Central memory CD4-positive, alpha-beta T cell (primary cell): ENCODE measurements at places on chromosomes 1 and 21.

GRCh38 chr1:160413716-160414115 is 13.4 kb downstream of the VANGL2 start:
- no peak for DNase-seq

GRCh38 chr21:34548781-34549376 is 36.9 kb upstream of the KCNE1 start:
- DNase-seq, result no peak

GRCh38 chr1:116534014-116534739 is 36.6 kb downstream of the CD58 start:
- DNase-seq, result no peak

GRCh38 chr1:24191860-24192259 is 4.8 kb upstream of the IFNLR1 start:
- no peak for DNase-seq

- DNase-seq, result peak; percentile 75
Measured at GRCh38 chr1:1137256-1138045, 21.6 kb upstream of the C1orf159 start.

DNA sequence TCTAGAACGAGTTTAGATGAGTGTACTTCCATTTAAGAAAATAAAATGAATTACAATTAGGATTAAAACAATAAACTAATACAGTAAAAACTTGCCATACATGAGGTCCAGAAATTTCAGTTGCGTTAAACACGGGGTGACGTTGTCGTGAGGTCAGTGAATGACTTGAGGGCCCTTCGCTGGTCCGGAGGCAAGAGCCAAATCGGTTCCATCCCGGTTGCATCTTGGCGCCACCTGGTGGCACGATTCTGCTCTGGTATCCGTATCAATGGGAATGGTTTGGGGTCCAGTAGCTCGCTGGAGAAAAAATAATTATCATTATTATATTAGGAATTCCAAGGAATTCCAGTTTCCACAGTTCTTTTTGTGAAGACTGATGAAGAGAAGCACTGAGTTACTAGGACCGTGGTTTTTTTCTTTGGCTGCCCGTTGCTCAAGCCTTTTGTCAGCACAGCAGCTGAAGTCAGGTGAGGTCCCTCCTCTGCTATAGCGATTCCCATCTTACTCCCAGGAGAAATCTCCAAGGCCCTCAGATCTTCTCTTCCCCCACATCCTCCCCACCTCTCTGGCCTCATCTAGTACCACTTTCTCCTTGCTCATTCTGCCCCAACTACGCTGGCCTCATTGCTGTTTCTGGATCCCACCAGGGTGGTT is 161.4 kb downstream of the SLC35F3 start:
- DNase-seq, result peak; percentile 37

- no peak for DNase-seq
Measured at GRCh38 chr1:7578206-7578605, 192.9 kb upstream of the VAMP3 start.

GRCh38 chr1:223033658-223034057 is 109.4 kb downstream of the TLR5 start:
- no peak for DNase-seq

- no peak for DNase-seq
Measured at GRCh38 chr1:153626904-153627714, at the start of gene S100A13. Gene S100A13 (minus strand): TSS chr1:153627505. CDS start chr1:153626472, 1,033 bp downstream.

DNA sequence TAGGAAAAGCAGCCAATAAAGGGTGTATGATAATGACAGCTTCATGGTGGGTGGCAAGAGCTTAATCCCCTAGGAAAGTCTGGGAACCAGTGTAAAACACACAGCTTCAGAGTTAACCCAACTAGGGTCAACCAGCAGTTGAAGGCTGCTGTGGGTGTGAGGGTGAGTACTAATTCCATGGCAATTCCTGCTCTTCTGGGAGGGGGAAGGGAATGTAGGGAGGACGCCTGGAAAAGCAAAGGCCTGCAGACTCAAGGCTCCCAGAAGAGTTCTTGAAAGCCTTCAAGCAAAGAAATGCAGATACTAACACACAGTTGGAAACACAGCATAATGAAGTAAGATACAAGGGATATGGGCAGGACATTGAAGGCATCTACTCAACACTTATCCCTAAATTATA is 28.1 kb downstream of the TTLL7 start:
- no peak for DNase-seq

GRCh38 chr1:201088395-201088794 is 23.8 kb downstream of the CACNA1S start:
- DNase-seq, result no peak

GRCh38 chr1:64266991-64267390 is 63.6 kb downstream of the UBE2U start:
- DNase-seq, result no peak

DNA sequence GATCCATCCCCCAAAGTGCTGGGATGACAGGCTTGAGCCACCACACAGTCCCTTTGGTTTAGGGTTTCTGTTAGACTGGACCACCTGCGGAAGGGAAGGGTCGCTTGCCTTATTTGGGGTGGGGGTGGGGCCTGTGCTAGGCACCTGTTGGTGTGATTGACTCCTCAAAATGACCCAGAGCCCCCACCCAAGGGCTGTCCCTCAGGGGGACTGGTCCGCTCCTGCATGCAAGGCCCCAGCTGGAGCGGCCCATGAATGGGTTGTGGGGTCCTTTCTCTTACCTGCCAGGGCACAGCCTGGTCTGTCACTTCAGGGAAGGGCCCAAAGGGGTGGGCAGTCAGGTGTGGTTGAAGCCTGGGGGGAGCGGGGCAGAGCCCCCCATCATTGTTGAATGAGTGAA is 1.8 kb upstream of the CSTB start:
- no peak for DNase-seq

- no peak for DNase-seq
Measured at GRCh38 chr1:30698401-30698981, 24.9 kb downstream of the MATN1 start.

DNA sequence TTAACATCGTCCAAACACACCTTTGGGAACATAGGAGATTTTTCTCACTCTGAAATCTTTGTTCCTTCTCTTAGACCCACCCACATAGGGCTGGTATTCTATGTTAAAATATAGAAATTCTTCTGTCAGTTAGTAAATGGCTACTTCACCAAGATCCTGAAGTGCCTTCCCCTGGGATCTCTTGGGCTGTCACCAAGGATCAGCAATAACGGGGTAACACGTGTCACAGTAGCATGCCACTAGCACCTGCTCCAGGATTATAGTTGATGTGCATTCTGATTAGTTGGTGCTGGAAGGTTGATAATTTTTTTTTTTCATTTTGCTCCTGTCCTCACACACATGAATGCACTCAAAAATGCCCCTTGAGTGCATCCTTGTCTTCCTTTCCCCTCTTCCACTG is 298.7 kb downstream of the NTNG1 start:
- no peak for DNase-seq

DNA sequence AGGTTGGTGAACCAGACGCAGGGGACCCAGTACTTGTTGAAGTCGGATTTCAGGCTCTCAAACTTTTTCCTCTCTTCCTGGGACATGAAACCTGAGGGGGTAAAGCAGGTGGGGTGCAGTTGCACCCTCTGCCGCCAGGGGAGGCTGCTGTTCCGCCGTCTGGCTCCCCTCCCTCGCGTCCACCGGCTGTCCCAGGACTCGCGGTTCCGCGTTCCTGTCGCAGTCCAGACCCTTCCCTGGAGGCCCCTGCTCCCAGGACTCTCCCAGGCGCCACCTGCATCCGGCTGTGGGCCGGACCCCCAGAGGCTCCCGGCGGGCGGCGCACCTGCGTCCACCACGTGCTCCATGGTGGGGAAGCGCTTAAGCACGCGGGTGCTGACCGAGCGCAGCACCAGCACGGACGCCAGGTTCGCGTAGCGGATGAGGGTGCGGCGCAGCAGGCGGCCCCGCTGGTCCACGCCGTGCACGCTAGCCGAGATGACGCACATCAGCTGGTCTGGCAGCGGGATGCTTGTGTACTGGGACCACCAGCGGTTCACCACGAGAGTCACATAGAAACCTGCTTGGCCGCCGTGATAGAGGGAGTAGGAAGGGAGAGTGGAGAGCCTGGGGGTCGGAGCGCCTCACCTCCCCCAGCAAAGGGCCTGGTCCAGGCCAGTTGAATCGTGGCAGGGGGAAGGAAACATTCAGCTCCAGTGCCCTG is 1.7 kb downstream of the BEST4 start:
- peak; percentile 76 for DNase-seq

- no peak for DNase-seq
Measured at GRCh38 chr1:34787461-34788420, 5.1 kb upstream of the GJA4 start.

GRCh38 chr21:16792101-16792500 is 720.7 kb upstream of the CXADR start:
- no peak for DNase-seq

DNA sequence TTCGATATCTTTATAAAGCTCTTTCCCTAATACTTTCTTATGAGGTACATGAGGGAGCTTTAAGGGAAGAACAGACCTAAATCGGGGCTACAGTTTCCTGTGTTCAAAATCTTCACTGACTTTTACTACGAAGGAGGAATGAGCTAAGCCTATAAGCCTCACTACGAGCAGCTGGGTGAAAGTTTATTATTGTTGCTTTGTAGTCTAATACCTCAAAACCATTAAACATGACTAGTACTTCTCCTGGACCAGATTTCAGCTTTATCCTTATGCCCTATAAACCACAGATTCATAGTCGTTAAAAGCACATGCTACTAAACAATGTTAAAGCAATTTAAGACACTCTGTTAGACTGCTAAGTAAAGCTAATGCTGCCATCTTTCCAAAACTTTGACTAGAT is 30.2 kb downstream of the NDC1 start:
- no peak for DNase-seq

DNA sequence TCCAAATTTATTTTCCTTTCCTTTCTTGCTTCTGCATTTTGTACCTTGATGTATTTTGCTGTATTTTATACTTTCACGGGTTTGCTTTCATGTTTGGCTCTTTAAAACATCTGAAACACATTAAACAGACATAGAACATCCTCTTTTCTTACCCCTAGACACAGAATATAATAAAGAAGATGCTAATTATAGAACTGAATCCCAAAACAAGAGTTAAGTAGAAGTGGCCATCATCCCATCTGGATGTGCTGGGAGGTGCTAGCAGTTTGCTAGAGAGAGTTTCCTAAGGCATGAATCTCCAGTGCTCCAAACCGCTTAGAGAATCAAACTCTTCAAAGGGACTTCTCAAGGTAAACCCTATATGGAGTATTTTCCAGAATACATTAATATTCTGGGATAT is 53.9 kb upstream of the GNG12 start:
- DNase-seq, result no peak

- no peak for DNase-seq
Measured at GRCh38 chr21:23217597-23217996, 2219.4 kb downstream of the NCAM2 start.

DNA sequence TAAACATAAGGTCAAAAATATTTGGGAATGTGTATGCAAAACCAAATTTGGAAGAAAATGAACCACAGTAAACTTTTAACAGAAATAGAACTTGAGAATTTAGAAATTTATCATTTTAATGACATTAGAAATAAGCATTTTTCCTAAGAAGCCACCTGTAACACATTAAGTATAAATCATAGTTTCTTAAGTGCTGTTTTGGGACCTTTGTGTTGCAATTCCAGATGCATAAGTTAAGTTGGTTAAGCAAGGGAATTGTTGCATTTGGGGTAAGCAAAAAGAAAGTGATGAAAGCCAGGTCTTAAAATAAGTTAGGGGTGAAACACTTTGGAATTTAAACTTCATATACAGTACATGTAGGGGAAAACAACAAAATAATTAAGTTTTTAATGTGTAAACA is 49.8 kb downstream of the CDKN2C start:
- no peak for DNase-seq

GRCh38 chr1:151312826-151313225 is 14.4 kb downstream of the PI4KB start:
- DNase-seq, result no peak

GRCh38 chr1:152515434-152515783 is 1.1 kb downstream of the CRCT1 start:
- no peak for DNase-seq

DNA sequence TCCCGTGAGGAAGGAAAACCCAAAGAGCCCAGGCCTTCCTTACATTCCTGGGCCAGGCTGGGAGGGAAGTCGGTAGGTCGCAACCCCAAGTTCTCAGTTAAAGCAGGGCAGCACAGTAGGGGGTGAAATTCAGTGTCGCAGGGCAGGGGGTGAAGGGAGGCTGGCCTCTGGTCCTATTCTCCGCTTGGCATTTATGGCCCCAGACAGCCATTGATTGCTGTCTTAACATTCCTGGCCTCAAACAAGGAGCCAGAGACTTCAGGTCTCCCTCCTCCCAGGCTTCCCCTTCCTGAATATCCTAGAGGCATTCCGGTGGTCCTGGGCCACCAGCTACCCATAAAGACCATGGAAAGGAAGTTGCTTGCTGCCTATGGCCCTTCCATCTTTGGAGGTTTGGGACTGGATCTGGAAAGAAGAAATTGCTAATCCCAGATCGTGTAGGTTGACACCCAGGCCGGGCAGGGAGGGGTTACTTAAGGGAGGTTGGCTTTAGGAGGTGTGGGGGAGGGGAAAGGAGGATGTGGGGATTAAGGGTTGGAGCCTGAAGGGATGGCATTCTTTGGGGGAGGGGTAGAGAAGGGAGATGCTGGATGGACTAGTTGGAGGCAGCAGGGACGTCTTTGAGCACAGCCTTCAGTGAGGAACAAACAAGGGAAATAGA is 1.7 kb downstream of the LIN28A start:
- no peak for DNase-seq

DNA sequence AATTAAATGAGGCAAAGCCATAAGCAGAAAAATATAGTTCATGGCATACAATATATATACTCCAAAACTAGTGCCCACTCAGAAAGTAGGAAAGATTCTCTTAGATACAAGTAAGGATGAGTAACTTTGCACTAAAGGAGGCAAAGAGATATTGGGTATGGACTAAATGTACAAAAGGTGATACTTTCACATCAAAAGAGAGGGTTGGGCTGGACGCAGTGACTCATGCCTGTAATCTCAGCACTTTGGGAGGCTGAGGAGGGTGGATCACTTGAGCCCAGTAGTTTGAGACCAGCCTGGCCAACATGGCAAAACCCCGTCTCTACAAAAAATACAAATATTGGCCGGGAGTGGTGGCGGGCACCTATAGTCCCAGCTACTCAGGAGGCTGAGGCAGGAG is 6.7 kb downstream of the KYAT3 start:
- no peak for DNase-seq

DNA sequence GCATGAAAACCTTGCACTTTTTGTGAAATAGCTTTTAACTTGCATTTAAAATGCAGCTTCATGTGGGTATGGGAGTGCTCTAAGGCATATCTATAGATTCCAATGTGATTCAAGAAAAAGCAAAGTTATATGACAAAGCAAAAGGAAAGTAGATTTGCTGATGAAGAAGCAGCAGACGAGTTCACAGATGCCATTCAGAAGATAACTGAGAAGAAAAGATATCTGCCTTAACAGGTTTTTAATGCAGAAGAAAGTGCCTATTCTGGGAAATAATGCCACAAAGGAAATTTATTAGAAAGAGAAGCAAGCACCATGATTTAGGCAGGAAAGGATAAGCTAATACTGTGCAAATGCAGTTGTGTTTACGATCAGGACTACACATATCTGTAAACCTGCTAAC is 68.1 kb downstream of the PHTF1 start:
- no peak for DNase-seq
